ENCODE measurements at places on chromosomes 12 and 14.

DNA sequence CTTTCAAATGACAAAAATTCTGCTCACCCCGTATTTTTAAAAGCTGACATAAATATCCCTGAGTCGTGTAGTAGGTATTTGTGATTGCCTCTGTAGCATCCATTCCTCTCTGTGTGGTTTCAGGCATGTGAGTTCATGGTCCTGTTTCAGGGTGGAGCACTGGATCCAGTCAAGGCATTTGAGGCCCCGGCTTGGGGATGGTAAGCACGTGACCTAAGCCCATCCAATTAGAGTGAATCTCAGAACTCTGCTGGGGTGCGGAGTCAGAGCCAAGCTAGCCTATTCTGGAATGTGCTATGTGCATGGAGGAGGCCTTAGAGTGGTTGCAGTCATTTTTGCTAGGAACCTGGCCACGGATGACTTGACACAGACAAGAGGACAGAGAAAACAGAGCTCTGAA is 4.3 kb upstream of the CSRP2 start:
- no peak for DNase-seq

GRCh38 chr12:943051-943450 is 6.4 kb downstream of the RAD52 start:
- no peak for DNase-seq

GRCh38 chr12:48980389-48980952 is 2.3 kb downstream of the WNT1 start:
- DNase-seq, result no peak

DNA sequence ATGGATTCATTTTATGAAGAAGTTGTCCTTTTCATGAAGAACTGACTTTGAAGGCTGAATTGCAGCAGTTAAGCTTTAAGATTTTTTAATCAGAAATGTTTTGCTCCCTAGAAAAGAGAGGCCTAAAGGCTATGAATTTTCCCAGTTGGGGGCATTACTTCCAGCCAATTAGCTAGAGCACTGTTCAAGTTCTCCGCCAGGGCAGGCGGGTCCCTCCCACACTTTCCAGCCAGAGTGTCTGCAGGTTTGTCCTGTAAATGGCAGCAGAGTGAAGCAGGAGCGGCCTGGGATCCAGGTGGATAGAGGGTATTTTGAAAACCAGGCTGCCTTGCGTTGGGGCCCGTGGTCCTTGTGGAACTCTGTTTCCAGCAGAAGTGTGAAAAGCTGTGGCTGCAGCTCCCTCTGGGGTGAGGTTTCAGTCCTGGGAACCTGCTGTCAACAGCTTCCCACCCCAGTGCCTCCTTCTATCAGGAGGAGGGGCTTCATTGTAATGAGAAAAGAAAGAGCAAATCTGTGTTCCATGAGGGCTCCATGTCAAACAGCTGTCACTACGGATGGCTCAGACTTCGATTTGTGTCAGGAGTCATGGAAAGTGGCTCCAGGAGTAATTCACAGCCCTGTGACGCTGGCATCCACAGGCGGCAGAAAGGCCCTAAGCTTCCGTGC is 210.7 kb upstream of the TMEM132C start:
- DNase-seq, result no peak

DNA sequence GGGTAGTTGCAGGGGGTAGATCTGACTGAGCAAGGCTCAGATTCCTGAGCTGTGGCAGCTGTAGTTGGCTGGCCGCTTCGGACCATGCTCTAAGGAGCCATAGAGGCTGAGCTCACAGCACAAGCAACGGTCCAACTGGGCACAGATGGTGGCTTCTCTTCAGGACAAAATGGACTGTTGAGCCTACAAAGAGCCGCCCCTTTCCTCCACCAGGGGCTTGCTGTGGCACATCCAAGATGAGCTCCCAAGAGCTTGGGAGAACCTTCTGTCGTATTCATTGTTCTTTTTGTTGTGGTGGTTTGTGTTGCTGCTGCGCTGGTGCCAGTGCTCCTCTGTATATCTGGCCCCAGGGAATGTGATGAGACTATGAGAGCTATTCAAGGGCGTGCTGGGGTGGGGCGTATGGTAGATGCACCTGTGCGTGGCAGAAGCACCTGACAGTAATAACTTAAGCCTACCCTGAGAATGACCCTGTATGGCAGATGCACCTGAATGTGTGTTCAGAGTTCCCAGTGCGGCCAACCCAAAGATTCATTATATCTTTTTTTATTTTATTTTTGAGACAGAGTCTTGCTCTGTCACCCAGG is 17.8 kb upstream of the LGALS3 start:
- no peak for DNase-seq

- DNase-seq, result no peak
Observed at GRCh38 chr12:69484428-69484827, 14.2 kb downstream of the FRS2 start.

DNA sequence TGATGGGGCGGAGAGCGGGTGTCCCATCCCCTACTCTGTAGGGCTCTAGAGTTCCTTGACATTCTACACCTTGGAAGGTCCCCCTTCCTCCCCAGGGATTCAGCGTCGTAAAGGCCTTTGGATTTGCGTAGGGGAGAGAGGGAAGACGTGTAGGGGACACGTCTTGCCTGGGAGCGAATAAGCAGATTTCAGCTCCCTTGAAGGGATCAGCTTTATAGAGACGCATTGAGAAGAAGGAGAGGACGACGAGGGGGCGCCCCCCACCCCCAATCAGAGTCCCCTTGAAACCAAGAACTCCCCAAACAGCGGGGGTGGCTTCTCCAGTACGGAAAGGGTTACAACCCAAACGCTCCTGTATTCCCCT is 324 bp downstream of the CALCOCO1 start:
- no peak for DNase-seq

GRCh38 chr12:106284358-106285105 is 18.0 kb upstream of the TCP11L2 start:
- DNase-seq, result no peak

- DNase-seq, result no peak
Observed at GRCh38 chr12:21328578-21328977, 6.1 kb downstream of the SLCO1A2 start.
